ENCODE measurements at places on chromosomes 12 and 14.

- DNase-seq = no peak
These were observed 8.2 kb downstream of the ALDH1L2 start for GRCh38 chr12:105076098-105076497.

GRCh38 chr12:6328945-6329702, 12.8 kb downstream of the TNFRSF1A start:
- no peak for DNase-seq

DNA sequence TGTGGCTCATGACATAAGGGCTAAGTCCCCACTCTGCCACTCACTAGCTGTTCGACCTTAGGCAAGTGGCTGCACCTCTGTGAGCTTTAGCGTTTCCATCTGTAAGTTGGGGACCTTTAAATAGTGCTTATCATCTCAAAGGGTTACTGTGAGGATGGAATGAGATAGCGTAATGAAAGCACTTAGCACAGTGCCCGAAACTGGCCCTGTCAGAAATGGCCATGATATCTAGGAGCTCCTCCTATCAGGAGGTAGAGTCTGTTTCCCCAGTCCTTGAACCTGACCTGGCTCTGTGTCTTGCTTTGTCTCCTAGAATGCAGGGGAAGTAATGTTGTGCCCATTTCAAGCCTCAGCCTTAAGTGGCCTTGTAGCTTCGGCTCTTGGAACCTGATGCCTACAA, 211.0 kb downstream of the RBM19 start:
- no peak for DNase-seq

GRCh38 chr12:116257215-116257614, 20.3 kb downstream of the MED13L start:
- no peak for DNase-seq

DNA sequence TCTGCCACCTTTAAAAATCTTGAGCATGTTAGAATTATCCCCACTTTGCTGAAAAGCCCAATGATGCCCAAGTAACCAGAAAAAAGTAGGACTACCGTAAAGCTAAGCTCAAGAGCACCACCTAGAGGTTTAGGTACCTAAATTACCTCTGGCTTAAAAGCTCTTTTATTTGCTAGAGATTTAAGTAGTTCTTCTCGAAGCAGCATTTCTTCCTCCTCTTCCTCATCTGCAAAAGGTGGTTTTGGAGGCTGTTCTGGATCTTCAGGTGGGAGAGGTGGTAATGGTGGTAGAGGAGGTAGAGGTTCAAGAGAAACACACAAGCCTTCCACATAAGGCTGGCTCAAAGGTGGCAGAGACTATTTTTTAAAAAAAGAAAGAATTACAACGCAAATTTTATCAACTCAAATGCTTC, 26.9 kb downstream of the ZFC3H1 start:
- DNase-seq = peak; percentile 77

DNA sequence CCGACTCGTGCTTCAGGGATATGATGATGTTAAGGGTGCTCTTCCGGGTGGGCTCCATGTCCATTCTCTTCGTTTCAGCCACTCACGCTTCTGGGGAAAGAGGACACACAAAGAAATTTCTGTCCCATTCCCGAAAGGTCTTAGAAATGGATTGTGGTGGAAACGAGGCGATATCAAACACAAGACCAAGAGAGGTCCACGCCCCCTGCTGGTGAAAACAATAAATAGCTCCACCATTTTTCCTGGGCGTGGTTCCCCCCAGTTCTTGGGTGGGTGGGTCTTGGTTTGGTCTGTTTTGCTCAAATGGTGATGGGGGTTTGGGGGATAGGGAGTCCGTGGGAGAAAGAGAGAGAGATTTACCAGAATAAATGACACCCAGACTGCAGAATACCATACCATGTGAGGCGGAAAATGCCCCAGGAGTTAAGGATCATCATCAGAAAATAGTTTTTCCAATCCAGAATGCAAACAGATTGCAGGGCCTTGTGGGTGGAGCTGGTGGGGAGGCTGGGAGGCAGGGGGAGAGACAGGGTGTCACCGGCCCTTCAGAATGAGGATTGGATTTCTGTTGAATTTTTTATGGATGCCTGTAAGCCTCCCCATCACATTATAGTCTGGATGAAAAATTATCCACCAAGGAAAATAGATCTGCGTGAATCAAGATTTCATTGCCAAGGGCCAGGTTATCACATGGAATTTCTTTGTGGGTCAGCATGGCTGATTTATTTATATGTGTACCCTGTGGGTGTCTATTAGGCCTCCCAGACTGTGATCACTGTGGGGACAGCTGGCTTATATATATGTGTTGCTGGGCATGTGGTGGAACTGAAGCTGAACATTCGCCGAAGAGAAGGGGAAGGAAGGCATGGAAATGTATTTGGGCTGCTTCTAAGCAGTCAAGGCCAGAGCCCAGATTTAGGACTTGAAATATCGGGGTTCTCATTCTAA, 55.8 kb downstream of the SRRM4 start:
- DNase-seq = peak; percentile 27

DNA sequence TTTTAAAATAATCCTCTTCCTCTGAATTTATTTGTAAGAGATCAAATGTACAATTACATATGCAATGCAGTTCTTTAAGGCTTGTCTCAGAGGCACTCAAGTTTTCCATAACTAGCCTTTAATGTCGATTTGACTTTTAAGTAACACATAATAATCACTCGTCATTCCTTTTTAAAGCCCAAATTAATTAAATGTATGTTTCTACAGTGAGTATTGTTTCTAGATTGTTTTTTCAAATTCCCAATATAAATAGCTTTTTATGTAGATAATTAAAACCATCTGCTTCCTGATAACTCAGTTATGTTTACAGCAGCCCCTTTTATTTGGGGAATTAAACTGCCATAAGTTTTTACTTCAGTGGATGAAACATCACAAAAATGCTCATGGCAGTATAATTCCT, 185.1 kb downstream of the ETNK1 start:
- no peak for DNase-seq

- no peak for DNase-seq
These were observed 63.9 kb downstream of the KLHL28 start for GRCh38 chr14:44897845-44898151.

DNA sequence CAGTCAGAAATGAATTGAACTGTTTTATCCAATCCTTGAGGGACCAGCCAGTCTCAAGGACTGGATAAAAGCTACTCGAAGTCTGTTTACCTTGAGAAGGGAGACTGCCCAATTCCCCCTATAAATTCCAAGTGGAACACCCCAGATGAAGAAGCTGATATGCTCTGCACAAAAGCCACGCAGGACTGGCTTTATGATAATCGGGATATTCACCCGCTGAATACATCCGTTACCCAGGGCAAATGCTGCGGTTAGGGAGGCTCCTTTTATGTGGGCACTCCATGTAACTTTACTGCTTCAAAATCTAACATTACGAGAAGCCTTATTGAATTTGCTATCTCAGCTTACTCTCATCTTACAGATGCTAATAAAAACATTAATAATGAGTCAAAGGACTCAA, 119.1 kb downstream of the DENND5B start:
- no peak for DNase-seq

DNA sequence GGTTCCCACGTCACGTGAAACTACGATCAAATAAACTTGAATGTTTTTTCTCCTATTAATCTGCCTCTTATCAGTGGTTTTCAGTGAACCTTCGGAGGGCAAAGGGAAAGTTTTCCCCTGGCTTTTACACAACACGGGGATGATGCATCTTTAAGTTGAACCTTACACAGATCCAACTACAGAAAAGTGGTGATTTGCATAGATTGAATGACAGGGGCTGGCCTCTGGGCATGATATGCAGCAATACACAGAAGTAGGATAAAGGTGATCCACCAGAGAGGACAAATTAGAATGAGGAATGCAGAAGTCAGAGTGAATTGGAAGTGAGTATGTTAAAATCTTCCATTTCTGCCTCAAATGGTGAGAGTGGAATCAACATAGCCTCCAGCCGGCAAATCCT, 11.6 kb downstream of the GSG1 start:
- DNase-seq = no peak

DNA sequence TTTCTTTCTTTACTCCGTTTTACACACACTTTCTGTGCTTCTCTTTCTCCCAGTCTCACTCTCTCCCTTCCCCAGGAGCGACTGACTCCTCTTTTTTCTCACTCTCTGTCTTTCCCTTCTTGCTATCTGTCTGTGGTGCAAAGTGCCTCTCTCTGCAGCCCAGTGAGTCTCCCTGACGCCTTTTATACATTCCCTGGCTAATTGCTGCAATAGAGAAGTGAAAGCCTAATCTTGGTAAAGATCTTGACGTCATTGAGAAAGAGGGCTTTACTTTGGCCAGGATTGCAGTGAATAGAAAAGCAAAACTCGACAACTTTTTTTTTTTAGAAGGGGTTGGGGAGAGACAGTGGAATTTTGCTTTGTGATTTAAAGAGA, 706 bp upstream of the DIO2 start:
- DNase-seq = no peak

- DNase-seq = no peak
These were observed 214.8 kb downstream of the CHST11 start for GRCh38 chr12:104671409-104672095.

DNA sequence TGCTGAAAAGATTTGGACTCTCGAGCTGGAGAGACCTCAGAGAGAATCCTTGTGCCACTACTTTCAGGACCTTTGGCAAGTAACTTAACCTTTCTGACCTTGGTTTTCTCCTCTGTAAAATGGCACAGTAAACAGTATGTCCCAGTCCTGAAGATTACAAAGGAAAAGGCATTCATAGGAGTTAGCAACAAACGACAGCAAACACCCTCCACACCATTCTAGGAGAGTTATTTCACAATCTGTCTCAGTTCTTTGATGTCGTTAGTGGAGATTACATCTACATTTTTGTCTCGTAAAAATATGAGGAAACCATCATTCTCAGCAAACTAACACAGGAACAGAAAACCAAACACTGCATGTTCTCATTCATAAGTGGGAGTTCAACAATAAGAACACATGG, 205.7 kb downstream of the ITPR2 start:
- DNase-seq = no peak

GRCh38 chr12:132427999-132428935, 61.7 kb upstream of the FBRSL1 start:
- DNase-seq = no peak
